ENCODE measurements at places on chromosomes 13 and 19.

DNA sequence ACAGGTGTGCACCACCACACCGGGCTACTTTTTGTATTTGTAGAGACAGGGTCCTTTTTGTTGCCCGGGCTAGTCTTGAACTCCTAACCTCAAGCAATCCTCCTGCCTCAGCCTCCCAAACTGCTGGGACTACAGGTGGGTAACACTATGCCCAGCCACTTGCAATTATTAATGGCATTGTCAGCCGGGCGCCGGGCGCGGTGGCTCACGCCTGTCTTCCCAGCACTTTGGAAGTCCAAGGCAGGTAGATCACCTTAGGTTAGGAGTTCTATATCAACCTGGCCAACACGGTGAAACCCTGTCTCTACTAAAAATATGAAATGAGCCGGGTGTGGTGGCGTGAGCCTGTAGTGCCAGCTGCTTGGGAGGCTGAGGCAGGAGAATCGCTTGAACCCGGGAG is 2.7 kb upstream of the MEX3D start:
- no peak for DNase-seq

DNA sequence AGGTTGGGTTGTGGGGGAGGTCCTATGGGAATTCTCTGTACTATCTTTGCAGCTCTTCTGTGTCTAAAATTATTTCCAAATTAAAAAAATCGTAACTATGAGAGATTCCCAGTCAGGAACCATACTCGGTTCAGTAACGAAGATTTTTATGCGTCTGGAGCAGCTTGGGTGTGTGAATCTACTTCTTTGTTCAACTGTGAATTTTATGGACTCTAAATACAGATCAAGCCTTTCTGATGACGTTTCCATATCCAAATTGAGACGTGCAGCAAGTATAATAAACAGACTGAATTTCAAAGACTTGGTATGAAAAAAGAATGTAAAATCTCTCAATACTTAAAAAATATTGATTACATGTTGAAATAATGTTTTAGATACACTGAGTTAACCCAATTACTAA is 30.9 kb downstream of the MLLT1 start:
- no peak for DNase-seq

DNA sequence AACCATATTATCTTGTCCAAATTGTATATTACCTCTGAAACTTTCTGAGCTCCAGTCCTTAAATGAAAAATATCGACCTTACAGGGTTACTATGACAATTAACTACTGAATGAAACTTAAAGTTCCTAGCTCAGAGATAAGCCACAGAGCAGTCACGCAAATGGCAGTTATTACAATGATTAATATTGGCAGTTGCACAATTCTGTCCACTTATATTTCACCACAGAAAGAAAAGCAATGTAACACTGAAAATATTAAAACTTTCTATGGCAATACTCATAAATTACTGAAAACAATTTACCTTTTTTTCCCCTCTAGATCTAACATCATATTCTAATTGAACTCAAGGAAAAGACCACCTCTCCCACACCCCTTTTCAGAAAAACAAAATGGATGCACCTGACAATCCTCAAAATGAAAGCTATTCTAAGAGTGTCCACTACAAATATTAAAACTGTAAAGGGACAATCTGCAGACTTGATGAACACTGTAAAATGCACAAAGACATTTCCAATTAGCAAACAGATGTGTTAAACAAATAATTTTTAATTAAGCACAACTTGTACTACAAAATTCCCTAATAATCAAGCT is 14.6 kb downstream of the LNX2 start:
- DNase-seq, result no peak

DNA sequence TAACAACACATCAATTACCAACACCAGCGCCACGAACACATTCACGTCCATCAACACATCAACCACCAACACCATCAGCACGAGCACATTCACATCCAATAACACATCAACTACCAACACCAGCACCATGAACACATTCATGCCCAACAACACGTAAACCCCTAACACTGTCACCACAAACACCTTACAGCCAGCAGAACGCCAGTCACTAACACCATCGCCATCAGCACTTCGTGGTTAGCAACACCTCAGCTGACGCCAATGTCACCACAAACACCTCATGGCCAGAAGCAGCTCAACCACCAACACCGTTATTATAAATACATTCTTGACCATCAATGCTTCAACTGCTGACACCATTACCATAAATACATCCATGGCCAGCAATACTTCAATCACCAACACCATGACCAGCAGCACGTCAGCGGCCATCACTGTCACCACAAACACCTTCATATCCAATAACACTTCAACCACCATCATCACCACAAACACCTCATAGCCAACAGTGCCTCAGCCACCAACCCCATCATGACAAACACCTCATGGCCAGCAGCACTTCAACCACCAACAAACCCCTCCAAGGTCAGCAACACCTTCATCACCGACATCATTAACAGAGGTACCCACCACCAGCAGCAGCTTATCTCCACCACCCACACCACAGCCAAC is 9.4 kb downstream of the FCER2 start:
- DNase-seq, result no peak

Data from spinal cord (tissue), 10 donors.